Stimulated activated CD4-positive, alpha-beta T cell treated with anti-CD3 and anti-CD28 coated beads, Interleukin-4, amount 100 ng/mL, for 48 hours (primary cell): ENCODE measurements at places on chromosomes 12 and 14.
A peak's percentile ranks its signal among the peaks of the same experiment; 100 is the strongest.

GRCh38 chr12:62260733-62261683 lies 804 bp downstream of the USP15 start:
- peak; percentile 19 for DNase-seq

DNA sequence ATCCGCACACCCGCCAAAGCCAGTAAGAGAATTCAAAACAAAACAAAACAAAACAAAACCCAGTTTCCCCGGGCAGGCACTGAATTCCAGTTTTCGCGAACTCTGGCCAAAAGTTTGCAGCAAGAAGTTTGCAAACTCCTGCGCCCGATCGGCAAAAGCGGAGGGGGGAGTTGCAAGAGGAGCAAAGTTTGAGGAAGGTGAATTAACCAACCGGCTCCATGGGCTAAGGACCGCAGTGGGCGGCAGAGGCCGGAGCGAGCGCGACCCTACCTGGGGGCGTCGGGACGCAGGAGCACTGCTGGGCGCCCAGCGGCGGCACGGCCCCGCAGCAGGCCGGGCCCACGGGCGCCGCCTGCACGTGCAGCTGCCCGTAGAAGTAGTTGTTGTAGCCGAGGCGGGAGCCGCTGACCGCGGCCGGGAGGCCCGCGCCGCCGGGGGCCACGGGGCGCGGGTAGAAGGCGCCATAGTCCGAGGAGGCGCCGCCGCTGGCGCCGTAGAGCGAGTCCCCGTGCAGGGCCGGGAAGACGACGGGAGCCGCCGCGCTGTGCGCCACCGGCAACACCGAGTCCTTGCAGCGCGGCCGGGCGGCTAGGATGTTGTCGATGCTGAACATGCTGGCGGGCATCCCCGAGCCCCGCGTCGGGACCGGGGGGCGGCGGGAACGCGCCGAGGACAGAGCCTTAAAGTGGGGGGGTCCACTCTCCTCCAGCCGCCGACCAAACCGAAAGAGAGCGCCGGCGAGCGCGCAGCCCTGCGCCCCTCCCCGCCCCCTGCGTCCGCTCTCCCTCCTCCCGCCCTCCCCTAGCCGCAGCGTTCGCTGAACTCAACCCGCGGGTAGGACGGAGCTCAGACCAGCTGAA lies at the start of gene GSC:
Gene GSC, minus strand, starts transcription at position 723 of the 860 bp plus-strand sequence. Its CDS starts 98 bp downstream, at position 625.
- peak; percentile 24 for DNase-seq

DNA sequence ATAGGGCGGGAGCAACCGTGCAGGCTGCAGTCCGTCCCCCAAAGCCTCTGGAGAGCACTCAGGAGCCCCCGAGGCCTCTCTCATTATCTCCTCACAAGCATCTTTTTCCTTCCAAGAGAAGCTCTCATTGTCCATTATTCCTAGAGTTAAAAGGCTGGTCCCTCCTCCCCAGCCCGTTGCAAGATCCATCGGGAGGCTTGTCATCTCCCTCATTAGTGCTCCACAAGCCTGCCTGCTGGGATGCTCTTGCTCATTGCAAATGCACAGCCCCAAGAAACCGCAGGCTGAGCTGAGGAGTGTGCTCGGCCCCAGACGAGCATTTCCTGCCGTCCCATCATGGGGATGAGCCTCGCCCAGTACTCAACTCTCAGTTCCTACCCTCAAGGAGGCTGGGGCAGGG lies 23.3 kb downstream of the NUAK1 start:
- no peak for DNase-seq

DNA sequence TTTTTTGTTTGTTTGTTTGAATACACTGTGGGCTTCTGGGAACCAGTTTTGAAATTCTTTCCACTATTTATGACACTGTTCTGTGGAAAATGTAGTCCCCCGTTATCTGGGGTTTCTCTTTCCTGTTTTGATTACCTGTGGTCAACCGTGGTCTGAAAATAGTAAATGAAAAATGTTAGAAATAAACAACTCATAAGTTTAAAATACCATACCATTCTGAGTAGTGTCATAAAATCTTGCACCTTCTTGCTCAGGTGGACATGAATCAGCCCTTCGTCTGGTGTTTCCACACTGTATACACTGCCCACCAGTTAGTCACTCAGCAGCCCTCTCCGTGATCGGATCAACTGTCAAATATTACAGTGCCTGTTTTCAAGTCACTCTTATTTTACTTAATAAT lies 5.1 kb upstream of the PAPOLA start:
- DNase-seq: no peak

DNA sequence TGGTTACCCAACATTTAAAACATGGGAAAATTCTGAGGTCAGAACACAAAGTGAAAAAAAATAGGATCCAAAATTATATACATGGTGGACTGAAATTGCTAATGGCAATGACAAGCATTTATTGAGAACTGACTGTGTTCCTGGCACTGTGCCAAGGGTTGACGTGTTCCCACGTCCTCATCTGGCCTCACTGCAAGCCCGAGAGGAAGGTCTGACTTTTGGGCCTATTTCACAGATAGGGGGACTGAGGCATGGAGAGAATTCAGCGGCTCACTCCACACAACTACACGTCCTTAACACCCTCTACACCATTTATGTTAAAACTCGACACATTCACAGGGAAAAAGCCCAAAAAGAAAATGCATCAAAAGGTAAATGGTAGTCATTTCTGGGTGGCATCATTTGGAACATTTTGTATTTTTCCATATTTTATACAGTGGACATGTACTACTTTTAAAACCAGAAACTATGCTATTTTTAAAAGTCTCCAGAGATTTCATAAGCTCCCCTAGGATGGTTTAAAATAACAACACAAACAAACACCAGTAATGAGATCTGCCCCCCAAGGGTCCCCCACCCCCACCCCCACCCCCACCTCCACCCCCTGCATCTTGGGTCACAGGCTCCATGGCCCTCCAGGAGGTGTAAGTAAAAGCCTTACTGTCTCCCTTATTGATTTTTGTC lies 27.7 kb downstream of the CLMN start:
- DNase-seq: no peak
